ENCODE measurements at places on chromosomes 13 and 19.

- H3K36me3 ChIP-seq = no peaks in the 10 kb centered on the region
- no peak overlapping the region for H3K4me3 ChIP-seq
- no peaks in the 10 kb centered on the region for H3K4me1 ChIP-seq
- no peak overlapping the region for H3K27ac ChIP-seq
- H3K27me3 ChIP-seq = no peaks in the 10 kb centered on the region
Observed at GRCh38 chr13:54573186-54573585, 1544.6 kb downstream of the OLFM4 start.

DNA sequence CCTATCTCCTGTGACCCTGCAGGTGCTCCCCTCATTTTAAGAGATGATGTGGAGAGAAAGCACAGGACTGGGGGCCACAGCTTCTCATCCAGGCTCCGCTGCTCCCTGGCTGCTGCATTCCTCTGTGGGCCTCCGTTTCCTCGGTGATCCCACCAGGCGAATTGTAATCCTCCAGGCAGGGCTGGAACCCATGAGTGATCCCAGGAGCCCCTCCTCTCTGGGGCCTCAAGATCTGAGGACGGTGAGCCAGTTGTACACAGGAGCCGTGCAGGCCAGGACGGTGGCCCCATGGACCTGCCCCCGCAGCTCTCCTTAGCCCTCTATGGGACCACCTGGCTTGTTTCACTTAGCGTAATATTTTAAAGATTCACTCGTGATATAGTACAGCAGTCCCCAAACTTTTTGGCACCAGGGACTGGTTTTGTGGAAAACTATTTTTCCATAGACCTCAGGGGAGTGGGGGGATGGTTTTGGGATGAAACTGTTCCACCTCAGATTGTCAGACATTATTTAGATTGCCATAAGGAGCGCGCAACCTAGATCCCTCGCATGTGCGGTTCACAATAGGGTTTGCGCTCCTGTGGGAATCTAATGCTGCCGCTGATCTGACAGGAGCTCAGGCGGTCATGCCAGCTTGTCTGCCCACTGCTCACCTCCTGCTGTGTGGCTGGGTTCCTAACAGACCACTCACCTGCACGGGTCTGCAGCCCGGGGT lies 5.6 kb downstream of the FFAR3 start:
- DNase-seq = no peak
- H3K27me3 ChIP-seq = peaks cover 25% of the 10 kb centered on the region
- no peak overlapping the region for H3K27ac ChIP-seq
- H3K4me1 ChIP-seq = no peaks in the 10 kb centered on the region
- H3K4me3 ChIP-seq = no peak overlapping the region
- H3K36me3 ChIP-seq = no peaks in the 10 kb centered on the region

GRCh38 chr13:41751277-41751676 lies 209.6 kb downstream of the VWA8 start:
- H3K4me1 ChIP-seq = no peaks in the 10 kb centered on the region
- peaks cover 54% of the 10 kb centered on the region for H3K36me3 ChIP-seq
- no peak for DNase-seq

DNA sequence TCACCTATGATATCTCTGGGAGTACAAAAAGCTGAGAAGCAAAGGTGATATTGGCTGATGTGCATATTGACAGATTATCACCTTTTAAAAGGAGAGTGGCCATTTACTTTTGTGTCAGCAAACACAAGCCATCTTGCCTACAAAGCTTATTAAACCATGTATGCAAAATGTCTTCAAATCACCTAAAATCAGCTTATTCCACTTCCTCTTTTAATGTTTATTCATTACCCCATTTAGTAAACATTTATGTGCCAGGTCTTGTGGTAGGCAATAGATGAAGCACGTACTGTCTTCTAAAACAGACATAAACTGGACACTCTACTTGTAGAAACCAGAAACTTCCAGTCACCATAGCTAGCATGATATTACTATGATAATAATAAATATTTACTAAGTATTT lies 354.6 kb downstream of the RBM26 start:
- DNase-seq = no peak
- H3K36me3 ChIP-seq = no peaks in the 10 kb centered on the region
- H3K4me1 ChIP-seq = no peaks in the 10 kb centered on the region
- H3K4me3 ChIP-seq = no peak overlapping the region

DNA sequence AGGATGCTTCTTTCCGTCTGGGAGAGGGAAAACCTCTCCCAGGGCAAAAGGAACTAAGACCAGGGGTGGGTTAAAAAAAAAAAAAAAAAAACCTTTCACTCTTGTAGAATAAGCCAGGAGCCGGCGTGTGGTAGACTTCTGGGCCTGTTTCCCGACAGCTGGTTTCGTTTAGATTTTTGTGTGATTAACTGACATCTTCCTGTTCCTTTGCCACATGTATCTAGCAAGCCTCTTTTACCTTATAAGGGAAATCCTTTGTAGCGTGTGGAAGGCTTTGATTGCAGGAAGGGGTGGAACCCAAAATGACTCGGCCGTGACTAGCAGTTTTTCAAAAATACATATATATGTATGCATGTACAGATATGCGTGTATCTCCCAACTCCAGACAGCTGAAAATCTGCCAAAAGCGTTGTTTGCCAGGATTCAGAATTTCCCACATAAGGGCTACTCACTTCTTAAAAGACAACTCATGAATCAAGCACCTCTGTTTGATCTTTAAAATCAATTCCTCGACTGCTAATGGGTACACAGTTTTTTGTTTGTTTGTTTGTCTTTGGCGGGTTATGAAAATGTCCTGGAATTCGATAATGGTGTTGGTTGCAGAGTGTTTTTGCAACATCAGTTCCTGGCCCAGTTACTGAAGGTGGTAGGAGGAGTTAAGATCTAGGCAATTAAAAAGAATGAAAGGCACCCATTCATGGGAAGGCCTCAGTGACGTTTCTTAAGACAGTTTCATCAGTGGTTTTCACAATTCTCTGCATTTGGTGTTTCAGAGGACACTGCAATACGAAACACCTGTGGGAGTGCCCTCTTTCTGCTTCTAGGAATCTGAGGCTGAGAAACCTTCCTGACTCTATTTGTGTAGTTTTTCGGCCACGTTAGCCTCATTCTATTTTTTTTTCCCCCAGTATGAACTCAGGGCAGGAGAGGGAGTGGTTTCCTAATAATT lies 2.7 kb downstream of the TPM4 start:
- peak; percentile 77 for DNase-seq
- H3K27ac ChIP-seq = peak overlapping the region; percentile 96
- peak overlapping the region; percentile 95 for H3K4me3 ChIP-seq

GRCh38 chr19:48713864-48714755 lies 5.4 kb downstream of the MAMSTR start:
- peak overlapping the region; percentile 77 for H3K4me3 ChIP-seq
- H3K27me3 ChIP-seq = no peaks in the 10 kb centered on the region
- peak overlapping the region; percentile 68 for H3K27ac ChIP-seq
- no peaks in the 10 kb centered on the region for H3K36me3 ChIP-seq
- H3K4me1 ChIP-seq = peaks cover 6% of the 10 kb centered on the region
- peak; percentile 99 for DNase-seq

GRCh38 chr19:46880431-46880830 lies 19.6 kb downstream of the ARHGAP35 start:
- peaks cover 3% of the 10 kb centered on the region for H3K4me1 ChIP-seq
- no peak overlapping the region for H3K27ac ChIP-seq
- no peaks in the 10 kb centered on the region for H3K27me3 ChIP-seq

GRCh38 chr13:113077566-113077952 lies 28.0 kb upstream of the F7 start:
- H3K4me1 ChIP-seq = no peaks in the 10 kb centered on the region
- H3K36me3 ChIP-seq = no peaks in the 10 kb centered on the region
- no peak overlapping the region for H3K4me3 ChIP-seq
- H3K27me3 ChIP-seq = no peaks in the 10 kb centered on the region
- H3K27ac ChIP-seq = no peak overlapping the region

GRCh38 chr13:89900104-89900765 lies 1447.3 kb upstream of the MIR17HG start:
- no peaks in the 10 kb centered on the region for H3K27me3 ChIP-seq
- H3K4me1 ChIP-seq = no peaks in the 10 kb centered on the region
- H3K4me3 ChIP-seq = no peak overlapping the region
- DNase-seq = no peak
- no peak overlapping the region for H3K27ac ChIP-seq

GRCh38 chr13:108588516-108588915 lies 40.9 kb upstream of the MYO16 start:
- H3K27ac ChIP-seq = no peak overlapping the region
- no peak overlapping the region for H3K4me3 ChIP-seq
- DNase-seq = no peak
- H3K36me3 ChIP-seq = no peaks in the 10 kb centered on the region
- H3K4me1 ChIP-seq = no peaks in the 10 kb centered on the region

- no peaks in the 10 kb centered on the region for H3K4me1 ChIP-seq
- H3K4me3 ChIP-seq = no peak overlapping the region
- H3K27me3 ChIP-seq = no peaks in the 10 kb centered on the region
- DNase-seq = no peak
Observed at GRCh38 chr13:35567406-35567980, 91.0 kb upstream of the MAB21L1 start.

DNA sequence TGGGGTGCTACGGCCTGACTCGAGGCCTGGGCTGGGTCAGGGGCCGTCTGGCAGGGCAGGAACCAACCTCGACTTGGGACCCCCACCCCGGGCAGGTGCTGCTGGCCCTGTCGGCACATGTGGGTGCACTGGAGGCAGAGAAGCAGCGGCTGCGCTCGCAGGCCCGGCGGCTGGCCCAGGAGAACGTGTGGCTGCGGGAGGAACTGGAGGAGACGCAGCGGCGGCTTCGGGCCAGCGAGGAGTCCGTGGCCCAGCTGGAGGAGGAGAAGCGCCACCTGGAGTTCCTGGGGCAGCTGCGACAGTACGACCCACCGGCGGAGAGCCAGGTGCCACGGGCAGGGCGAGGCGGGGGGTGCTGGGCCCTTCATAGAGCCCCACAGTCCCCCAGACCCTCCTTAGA lies 5.9 kb downstream of the KLC3 start:
- no peaks in the 10 kb centered on the region for H3K36me3 ChIP-seq
- DNase-seq = no peak

DNA sequence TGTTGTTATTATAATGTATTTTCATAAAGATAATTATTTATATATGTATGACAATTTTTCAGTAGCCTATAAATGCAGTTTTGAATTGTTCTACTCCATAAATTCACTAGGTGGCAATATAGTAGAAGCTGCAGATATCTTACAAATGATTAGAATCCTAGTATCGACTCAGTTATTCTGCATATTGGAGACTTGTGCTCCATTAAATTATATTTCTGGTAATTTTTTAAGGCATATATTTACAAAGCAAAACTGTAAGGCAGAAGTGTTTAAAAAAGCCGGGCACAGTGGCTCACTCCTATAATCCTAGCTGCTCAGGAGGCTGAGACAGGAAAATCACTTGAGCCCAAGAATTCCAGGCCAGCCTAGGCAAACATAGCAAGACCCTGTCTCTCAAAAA lies 58.7 kb downstream of the DPY19L3 start:
- DNase-seq = no peak
- no peak overlapping the region for H3K4me3 ChIP-seq
- H3K4me1 ChIP-seq = peaks cover 8% of the 10 kb centered on the region
- H3K27me3 ChIP-seq = no peaks in the 10 kb centered on the region
- H3K36me3 ChIP-seq = no peaks in the 10 kb centered on the region

DNA sequence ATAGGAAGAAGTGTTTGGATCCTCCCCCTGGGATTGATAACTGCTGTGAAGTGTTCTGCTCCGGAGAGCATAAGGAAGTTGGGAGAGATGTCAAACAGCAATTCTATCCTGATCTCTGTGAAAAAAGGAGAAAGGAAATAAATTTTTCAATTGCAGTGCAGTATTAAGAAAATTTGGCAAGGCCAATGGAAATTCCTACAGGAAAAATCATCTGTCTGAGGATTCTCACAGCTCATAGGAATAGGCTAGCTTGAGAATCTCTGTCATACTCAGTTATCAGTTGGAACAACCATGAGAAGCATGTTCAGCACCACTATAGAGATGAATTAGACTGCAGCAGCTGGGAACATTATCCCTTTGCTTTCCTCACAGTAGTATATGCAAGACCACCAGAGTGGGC lies 1238.9 kb upstream of the MIR17HG start:
- no peak overlapping the region for H3K27ac ChIP-seq
- no peaks in the 10 kb centered on the region for H3K4me1 ChIP-seq
- no peak overlapping the region for H3K4me3 ChIP-seq

DNA sequence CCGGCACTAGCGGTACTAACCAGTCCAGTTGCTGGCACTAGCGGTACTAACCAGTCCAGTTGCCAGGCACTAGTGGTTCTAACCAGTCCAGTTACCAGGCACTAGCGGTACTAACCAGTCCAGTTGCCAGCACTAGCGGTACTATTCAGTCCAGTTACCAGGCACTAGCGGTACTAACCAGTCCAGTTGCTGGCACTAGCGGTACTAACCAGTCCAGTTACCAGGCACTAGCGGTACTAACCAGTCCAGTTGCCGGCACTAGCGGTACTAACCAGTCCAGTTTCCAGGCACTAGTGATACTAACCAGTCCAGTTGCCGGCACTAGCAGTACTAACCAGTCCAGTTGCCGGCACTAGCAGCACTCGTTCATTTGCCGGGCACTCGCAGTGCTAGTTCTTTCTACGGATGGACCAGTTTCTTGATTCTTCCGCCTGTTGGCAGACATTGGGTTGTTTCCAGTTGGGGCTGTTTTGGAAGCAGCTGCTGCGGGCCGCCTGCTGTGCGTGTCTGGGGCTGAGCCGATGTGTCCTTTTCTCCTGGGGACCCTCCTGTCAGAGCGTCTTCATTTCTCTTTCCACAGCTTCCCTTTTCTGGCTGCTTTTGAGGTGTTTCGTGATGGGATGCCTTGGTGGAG lies 123.4 kb upstream of the MCF2L start:
- no peak overlapping the region for H3K4me3 ChIP-seq
- peaks cover 48% of the 10 kb centered on the region for H3K36me3 ChIP-seq
- H3K27me3 ChIP-seq = no peaks in the 10 kb centered on the region
- H3K27ac ChIP-seq = no peak overlapping the region

- no peaks in the 10 kb centered on the region for H3K36me3 ChIP-seq
- no peak overlapping the region for H3K4me3 ChIP-seq
Observed at GRCh38 chr13:30787738-30788525, 52.6 kb downstream of the ALOX5AP start.

Measured in activated T-helper 2 cell treated with anti-CD3 and anti-CD28 coated beads, Interferon-gamma antibody, Interleukin-2, Interleukin-4, amounts not matched to agents 10 μg/mL and 5 μg/mL and 100 μg/mL, durations not matched to agents 14 hours and 24 hours and 36 hours (primary cell).